HTR-8/SVneo (cell line): ENCODE measurements at places on chromosomes 2 and 18.

DNA sequence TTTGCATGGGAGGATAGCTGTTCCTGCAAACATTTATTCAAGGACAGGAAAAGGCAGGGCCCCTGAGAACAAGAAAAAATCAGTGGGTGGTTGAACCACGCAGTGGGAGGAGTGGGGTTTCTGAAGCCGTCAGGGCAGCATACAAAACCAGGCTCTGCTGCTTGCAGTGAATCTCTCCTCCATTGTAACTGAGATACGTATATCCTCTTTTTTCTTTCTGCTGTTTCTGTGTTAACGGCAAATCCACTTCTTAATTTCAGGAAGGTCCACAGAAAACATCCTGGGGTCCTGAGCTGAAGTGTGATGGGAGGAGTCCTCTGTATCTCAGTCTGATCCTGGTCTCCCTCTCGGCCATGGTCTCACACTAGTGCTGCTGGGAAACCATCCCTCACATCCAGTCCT lies 27.2 kb upstream of the KCNF1 start:
- no peak for DNase-seq

GRCh38 chr2:154681741-154682140 lies 16.8 kb upstream of the KCNJ3 start:
- no peak for DNase-seq

GRCh38 chr2:144052083-144052482 lies 467.8 kb downstream of the ZEB2 start:
- DNase-seq: no peak

- no peak for DNase-seq
These were observed 3.6 kb downstream of the EIF2AK2 start for GRCh38 chr2:37153224-37153623.

- no peak for DNase-seq
These were observed 27.7 kb downstream of the LGALSL start for GRCh38 chr2:64481665-64482064.

- no peak for DNase-seq
These were observed 574.2 kb downstream of the CCDC85A start for GRCh38 chr2:56757884-56758545.

DNA sequence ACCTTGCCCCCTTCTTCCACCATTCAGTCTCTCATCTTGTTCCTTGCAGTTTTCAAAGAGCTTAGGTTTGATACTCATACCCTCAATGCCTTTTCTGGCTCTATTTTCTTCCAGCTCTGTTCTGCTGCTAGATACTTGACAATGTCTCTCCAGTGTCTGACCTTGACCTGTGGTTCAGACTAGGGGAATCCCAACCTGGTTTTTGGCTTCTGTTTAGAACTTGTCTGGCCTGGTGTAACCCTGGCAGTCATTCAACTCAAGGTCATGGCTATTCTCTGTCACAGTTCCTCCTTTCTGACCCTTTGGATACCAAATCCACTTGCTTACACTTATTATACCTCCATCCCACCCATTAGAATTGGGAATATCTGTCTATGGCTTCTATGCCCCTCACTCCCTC lies 31.8 kb upstream of the IMP4 start:
- no peak for DNase-seq

DNA sequence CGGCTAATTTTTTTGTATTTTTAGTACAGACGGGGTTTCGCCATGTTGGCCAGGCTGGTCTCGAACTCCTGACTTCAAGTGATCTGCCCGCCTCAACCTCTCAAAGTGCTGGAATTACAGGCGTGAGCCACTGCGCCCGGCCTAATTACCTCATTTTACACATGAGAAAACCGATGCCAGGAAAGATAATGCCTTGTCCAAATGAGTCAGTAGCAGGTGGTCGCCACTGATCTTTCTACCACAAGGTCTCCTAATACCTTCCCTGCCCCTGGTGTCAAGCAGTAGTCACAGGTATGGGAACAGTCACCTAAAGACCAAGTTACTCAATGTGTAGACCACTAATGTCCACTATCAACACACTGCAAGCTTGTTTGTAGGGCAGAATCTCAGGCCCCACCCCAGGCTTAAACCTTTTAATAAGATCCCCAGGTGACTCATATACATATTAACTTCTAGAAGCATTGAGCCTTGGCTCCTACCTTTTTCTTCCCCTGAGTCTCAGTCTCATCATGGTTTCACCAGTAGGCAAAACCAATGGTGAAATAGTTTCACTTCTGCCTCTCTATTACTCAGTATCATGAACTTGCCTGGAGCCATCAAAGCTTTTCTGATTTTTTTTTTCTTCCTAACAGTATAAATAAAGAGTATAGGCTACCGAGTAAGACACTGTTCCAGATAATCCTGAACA lies 6.9 kb upstream of the EPB41L5 start:
- DNase-seq: no peak

DNA sequence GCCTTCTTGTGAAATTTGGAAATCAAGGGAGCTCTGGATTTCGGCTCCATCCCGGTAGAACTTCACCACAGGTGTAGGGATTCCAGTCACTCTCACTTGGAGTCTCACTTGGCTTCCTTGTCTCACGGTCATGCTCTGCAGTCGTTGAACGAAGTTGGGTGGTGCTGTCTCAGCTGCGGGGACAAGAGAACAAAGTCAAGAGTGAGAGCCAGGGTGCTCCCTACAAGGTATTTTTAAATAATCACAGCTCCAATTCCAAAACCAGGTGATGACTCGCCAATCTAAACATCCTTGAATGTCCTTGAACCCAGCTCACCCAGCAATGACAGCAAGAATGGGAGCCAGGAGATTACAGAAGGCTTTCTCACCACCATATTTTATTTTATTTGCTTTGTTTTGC lies 6.7 kb downstream of the TTN start:
- DNase-seq: no peak

GRCh38 chr2:1745171-1746023 lies 1.1 kb upstream of the PXDN start:
- DNase-seq: no peak

GRCh38 chr2:236127010-236127409 lies 41.2 kb downstream of the GBX2 start:
- DNase-seq: no peak

DNA sequence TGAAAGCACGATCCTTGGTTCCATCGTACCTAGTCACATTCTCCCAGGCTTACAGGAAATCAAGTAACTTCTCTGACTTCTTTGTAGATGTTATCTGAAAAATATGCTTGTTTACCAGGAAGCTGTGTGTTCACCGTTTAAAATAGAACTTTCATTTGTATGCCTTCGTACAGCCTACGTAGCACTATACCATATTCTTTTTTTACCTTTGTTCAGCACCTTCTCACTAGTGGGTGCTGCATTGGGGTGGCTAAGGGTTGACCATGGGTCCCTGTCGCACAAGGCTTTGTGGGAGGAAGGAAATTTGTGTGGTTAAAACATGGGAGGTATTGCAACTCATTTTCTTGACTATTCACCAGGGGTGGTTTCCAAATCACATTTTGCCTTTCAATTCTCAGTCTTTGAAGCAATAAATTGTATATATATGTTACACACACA lies 16.6 kb downstream of the MALT1 start:
- no peak for DNase-seq

GRCh38 chr18:46466234-46467160 lies 190.5 kb downstream of the LOXHD1 start:
- no peak for DNase-seq
